ENCODE measurements at places on chromosomes 3 and 15.

DNA sequence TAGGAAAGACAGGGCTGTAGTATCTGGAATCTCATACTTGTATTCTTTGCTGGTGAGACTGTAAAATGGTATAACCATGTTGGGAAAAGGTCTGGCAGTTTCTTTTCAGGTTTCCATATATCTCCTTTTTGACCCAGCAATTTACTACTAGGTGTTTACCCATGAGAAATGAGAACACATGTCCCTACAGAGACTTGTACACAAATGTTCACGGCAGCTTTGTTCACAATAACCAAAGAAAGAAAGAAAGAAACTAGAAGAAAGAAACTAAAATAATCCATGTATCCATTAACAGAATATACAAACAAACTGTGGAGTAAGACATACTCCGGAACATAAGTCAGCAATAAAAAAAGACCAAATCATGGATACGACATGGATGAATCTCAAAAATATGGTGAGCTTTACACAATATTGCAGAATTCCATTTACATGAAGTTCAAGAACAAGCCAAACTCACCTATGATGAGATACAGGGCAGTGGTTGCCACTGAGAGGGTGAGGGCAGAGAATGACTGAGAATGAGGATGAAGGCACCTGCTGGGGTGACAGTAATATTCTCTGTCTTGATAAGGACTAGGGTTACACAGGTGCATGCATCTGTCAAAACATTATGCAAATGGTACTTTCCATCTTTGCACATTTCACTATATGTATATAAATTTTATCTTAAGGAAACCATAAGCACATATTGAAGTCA, 2.7 kb downstream of the RFTN1 start:
- DNase-seq, result no peak

GRCh38 chr3:140717921-140718320, 40.1 kb downstream of the TRIM42 start:
- DNase-seq, result no peak

DNA sequence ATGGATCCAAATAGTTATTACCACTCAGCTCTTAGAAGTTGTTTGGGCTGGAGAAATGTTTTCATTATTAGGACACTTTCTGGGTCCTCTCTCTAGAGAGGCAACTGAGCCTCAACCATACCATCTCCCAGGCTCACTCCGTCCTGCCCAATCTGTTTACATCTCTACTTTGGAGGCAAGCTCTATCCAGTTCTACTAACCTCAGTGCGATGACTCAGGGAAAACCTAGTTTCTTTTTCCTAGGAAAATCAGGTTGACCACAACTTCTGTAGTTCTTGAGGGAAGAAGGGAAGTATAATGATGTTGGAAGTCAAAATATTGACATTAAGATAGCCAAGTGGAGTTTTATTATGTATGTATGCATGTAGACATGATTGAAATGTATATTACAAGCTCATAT, 40.4 kb downstream of the LPP start:
- no peak for DNase-seq

- DNase-seq, result no peak
These were observed 33.2 kb upstream of the TSPAN3 start for GRCh38 chr15:77104155-77104554.

DNA sequence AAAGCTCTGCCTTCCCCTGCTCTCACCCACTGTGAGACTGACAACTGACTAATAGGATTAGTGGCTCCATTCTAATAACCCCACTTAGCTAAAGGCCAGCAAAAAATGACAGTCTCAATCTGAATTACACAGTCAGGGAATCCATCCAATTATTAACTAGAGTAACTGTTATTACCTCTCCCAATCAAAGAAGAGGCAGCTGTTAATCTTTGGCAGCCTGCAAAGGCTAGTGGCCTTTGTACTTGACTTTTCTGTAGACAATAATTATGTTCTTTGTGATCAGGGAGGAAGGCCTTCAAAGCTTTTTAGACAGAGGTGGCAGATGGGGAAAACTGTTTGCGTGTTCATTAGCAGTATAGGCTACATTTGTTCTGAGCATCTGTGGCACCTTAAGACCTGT, 177.7 kb downstream of the ISL2 start:
- DNase-seq, result no peak

DNA sequence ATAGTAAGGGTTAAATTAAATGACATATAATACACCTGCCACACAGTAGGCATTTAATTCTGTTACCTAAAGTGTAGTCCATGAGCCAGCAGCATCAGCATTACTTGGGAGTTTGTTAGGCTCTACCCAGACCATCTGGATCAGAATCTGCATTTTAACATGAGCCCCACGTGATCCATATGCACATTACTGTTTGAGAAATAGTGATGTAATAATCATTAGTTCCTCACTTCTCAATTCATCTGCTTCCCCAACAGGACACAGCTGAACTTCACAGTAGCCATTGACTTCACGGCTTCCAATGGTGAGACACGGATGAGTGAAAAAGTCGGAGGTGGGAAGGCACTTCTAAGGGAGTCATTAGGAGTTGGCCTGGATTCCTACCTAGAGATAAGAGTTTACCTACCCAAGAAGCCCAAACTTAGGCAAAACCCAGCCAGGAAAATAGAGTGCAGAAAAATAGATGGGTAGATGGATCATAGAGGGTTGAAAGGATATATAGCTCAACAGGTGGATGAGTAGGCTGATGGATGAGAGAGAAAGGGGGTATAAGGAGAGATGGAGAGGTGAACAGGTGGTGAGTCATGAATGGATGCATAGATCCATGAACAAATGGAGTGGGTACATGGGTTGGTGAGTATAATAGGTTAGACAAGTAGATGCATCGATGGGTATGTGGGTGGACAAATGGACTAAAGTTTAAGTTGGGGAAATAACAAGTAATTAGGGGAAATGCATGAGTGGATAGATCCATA, 13.3 kb downstream of the CPNE9 start:
- DNase-seq, result no peak

- no peak for DNase-seq
These were observed 123.3 kb upstream of the CMC1 start for GRCh38 chr3:28118087-28118486.

- DNase-seq, result no peak
These were observed 595 bp downstream of the PDCD7 start for GRCh38 chr15:65132878-65133547.

DNA sequence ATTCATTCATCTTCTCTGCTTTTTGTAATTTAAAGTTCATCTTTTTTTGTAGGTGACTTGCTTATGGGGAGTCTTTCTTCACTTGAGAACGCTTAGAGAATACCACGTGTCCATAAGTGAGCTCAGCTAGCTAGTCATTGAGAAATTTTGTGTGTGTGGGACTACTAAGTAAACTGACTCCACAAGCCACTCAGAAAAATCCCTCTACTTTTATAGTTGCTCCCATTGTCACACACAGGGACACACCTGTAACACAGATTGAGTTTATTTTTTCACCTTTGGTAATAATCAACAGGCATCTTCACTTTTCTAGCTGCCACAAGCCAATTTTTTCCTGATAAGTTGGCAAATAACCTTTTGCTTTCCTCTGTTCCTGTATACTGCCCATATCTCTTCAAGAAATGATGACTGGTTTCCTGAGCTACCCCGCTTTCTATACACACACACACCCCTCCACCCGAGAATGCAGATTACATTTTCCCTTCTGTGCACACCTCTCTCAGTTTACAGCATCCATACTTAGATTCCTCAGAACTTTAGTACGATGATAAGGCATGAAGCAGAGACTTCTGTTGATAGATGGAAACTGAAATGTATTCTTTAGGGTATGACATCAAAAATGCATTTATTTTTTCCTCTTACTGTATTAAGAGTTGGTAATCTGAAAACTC, 4.6 kb downstream of the TSC22D2 start:
- DNase-seq, result peak; percentile 28

DNA sequence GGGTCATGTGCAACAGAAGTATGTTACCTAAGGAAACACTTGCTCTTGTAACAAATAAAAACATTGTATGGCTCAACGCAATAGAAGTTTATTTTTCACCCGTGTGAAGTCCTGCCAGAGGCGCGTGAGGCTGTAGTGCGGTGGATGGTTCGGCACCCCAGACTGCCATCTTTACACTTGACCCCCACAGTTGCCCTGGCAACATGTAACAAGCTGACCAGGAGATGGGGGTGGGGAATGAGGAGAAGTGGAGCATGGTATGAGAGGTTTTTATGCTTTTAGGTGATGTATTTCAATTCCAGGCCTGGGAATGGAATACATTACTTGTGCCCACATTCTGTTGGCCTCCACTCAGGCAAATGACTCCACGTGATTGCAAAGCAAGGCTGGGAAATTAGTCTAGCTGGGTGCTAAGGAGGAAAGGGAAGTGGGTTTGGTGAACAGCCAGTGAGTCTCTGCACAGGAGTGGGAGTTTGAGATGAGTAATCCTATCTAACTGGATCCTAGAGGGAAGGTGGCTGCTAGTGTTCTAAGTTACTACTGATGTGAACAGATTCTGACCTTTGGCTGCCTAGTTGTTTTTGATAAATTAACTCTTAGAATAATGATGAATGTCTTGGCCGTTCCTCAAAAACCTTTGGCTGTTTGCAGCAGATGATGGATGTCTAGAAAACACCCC, 33.8 kb upstream of the GREM1 start:
- no peak for DNase-seq

- DNase-seq, result no peak
These were observed 151.6 kb downstream of the RSRC1 start for GRCh38 chr3:158261371-158261991.

- no peak for DNase-seq
These were observed 56.9 kb upstream of the PDZRN3 start for GRCh38 chr3:73681610-73682009.

DNA sequence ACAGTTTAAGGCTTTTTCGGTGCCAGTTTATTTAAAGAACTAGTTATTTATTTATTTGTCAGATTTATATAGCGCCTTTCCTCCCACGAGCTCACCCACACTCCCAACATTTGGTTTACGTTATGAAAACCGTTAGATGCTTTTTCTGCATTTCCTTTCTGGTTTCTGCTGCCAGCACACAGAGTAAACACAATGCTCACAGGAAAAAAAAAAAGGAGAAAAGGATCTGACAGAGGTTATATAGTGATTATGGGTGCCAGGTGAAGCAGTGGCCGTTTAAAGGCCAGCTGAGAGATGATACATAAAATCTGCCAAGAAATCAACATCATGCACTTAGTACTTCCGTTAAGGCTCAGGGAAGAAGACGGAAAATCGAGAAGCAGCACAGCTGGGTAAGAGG, 37.9 kb downstream of the ETV5 start:
- DNase-seq, result no peak

- DNase-seq, result no peak
These were observed 162.5 kb downstream of the FMN1 start for GRCh38 chr15:33032053-33032452.

- no peak for DNase-seq
These were observed 69.4 kb downstream of the EXOG start for GRCh38 chr3:38565339-38566214.

DNA sequence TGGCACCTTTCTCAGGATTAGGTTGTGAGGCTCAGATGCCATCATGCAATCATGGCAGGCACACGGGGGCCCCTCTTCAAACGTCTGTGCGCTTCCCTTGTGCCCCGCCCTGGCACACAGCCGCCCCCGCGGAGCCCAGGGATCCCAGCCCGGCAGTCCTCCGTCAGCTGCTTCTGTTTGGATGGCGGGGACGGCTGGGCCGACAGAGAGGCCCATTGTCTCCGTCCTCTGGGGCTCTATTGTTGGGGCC, 849 bp upstream of the HDAC11 start:
- DNase-seq, result no peak

- no peak for DNase-seq
These were observed 854.6 kb downstream of the NTRK3 start for GRCh38 chr15:87401973-87402372.

- no peak for DNase-seq
These were observed 16.3 kb downstream of the FAN1 start for GRCh38 chr15:30919877-30920550.

DNA sequence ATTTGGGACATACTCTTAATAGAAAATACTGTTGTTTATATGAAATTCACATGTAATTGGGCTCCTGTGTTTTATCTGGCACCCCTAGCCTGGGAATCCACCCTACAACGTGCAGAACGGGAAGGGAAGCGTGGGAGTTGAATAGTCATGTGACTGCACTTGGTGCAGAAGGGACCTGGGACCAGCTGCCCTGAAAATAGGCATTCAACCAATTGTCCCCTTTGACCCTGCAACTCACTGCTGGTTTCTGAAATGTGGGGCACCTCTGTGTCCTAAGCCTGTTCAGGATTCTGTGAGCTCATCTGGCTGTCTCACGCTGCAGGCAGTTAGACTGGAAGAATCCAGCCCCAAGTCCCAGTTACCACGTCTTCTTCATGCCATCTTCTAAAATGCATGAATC, 79.7 kb downstream of the CACNA2D3 start:
- no peak for DNase-seq

DNA sequence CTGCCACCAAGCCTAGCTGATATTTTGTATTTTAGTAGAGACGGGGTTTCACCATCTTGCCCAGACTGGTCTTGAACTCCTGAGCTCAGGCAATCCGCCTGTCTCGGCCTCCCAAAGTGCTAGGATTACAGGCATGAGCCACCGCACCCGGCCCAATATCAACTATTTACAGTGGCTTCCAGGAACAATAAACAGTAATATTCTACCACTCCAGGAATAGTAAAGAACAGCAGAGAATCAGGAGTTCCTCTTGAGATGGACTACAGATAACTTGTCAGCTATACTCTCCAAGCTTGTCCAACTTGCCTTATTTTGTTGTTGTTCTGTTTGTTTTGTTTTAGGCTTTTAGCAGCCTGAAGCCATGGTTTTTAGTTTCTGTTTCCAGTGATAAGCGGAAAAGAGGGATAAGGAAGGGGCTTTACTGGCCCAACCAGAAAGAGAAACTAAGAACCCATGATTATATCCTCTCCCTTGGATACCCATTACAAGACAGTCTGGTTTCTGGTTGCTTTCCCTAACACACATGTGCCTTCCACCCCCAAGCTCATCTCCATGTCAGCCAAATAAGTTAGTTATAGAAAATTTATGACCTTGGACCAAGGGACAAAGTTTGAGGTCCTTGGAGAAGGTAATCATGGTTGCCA, 36.7 kb downstream of the ARHGEF3 start:
- no peak for DNase-seq

GRCh38 chr3:52827866-52828376, 2.6 kb downstream of the ITIH4 start:
- no peak for DNase-seq

GRCh38 chr15:89912674-89913396, at the start of gene ARPIN:
Gene ARPIN, minus strand, starts transcription at chr15:89912952. Its CDS starts 117 bp downstream, at chr15:89912835.
- no peak for DNase-seq

DNA sequence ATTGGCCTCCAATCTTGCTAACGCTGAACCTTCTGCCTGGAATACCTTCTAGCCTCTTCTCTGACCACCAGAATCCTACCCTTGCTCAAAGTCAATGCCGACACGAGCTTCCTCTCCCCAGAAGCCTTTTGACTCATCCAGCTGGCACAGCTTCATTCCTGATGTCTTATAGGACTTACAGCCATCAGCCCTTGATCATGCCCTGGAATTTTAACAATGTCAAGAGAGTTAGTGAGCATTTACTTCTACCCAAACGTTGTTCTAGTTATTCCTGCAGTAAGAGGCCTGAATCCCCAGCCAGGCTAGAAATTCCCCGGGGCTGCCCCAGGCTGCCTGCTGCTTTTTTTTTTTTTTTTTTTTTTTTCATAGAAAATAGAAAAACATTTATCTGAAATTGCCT, 3.9 kb downstream of the CYP1A2 start:
- DNase-seq, result peak; percentile 73

GRCh38 chr3:76668653-76669052, 371.2 kb upstream of the ROBO2 start:
- no peak for DNase-seq

- DNase-seq, result no peak
These were observed 6.8 kb downstream of the AVEN start for GRCh38 chr15:34031987-34032760.
